A549 treated with ZK216348 at 1 μM for 4 hours (cell line): ENCODE measurements at places on chromosomes 2 and 18. TPM values are rescaled to one million over a fixed set of nuclear protein-coding genes. Genes with fewer than 3 reads are reported as not detected.

The ADGRF3 gene
- total RNA-seq: 0.10 to 0.52 TPM in 2 of 5 replicates, not detected in the others

The CYRIA gene
- 0.04 to 0.60 TPM (median 0.17 TPM) in 5 replicates for total RNA-seq

The NOL4 gene
- total RNA-seq: not detected in 5 replicates

The CCDC74A gene
- total RNA-seq: 12.9 to 16.0 TPM (median 14.6 TPM) in 5 replicates

The MOB1A gene
- total RNA-seq: 55.5 to 91.9 TPM (median 81.7 TPM) in 5 replicates

The ANO7 gene
- 1.3 to 3.0 TPM (median 2.2 TPM) in 5 replicates for total RNA-seq

The ANKZF1 gene
- 16.7 to 21.8 TPM (median 20.0 TPM) in 5 replicates for total RNA-seq

The ACMSD gene
- not detected in 5 replicates for total RNA-seq

The CYBRD1 gene
- total RNA-seq: 19.5 to 35.8 TPM (median 30.6 TPM) in 5 replicates

The ACADL gene
- total RNA-seq: 0.11 to 0.24 TPM in 2 of 5 replicates, not detected in the others

The SERPINB11 gene
- total RNA-seq: 0.13 TPM in 1 of 5 replicates, not detected in the others

The GAL3ST2 gene
- 0.20 to 0.46 TPM (median 0.33 TPM) in 5 replicates for total RNA-seq

The PID1 gene
- total RNA-seq: 3.6 to 4.3 TPM (median 4.1 TPM) in 5 replicates

The REEP1 gene
- total RNA-seq: 0.68 to 1.3 TPM (median 1.0 TPM) in 5 replicates

The CCL20 gene
- 3.4 to 9.4 TPM (median 4.8 TPM) in 5 replicates for total RNA-seq

The TXNDC2 gene
- total RNA-seq: 0.15 to 0.34 TPM (median 0.17 TPM) in 5 replicates

The CNTNAP5 gene
- total RNA-seq: not detected in 5 replicates

The NGEF gene
- 12.8 to 20.8 TPM (median 17.1 TPM) in 5 replicates for total RNA-seq

The CAVIN2 gene
- total RNA-seq: 21.7 to 41.3 TPM (median 35.6 TPM) in 5 replicates

The ONECUT2 gene
- total RNA-seq: 0.32 to 0.48 TPM (median 0.38 TPM) in 5 replicates

The IL36G gene
- total RNA-seq: not detected in 5 replicates

The EHD3 gene
- 6.2 to 9.4 TPM (median 8.3 TPM) in 5 replicates for total RNA-seq

The UGT1A4 gene
- total RNA-seq: not detected in 5 replicates

The ASB3 gene
- 11.4 to 13.7 TPM (median 12.6 TPM) in 5 replicates for total RNA-seq

The PDIA6 gene
- total RNA-seq: 306 to 376 TPM (median 350 TPM) in 5 replicates

The CRACDL gene
- total RNA-seq: 2.0 to 3.4 TPM (median 2.5 TPM) in 5 replicates

The FBXO48 gene
- total RNA-seq: 0.35 to 0.71 TPM (median 0.56 TPM) in 5 replicates
